NCI-H526 treated with DMSO at 0.1 percent for 48 hours (cell line): ENCODE measurements at places on chromosomes 7 and 10.

DNA sequence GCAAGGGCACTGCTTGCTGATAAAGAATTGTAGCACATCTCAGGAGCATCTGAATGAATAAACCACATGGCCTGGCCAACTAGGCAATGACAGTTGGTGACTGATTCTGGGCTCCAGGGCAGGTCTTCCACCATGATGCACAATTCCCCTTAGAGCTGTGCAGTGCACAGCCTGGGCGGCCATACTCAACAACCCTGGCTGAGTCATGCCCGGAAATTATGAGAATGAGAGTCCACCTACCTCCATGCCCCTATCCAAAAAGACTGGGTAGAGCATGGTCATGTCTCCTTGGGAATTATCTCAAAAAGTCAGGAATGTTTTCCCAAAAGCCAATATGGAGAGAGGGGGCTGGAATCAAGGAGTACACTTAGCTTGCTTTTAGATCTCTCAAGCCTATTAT, 425.6 kb downstream of the PLXNA4 start:
- DNase-seq: no peak

DNA sequence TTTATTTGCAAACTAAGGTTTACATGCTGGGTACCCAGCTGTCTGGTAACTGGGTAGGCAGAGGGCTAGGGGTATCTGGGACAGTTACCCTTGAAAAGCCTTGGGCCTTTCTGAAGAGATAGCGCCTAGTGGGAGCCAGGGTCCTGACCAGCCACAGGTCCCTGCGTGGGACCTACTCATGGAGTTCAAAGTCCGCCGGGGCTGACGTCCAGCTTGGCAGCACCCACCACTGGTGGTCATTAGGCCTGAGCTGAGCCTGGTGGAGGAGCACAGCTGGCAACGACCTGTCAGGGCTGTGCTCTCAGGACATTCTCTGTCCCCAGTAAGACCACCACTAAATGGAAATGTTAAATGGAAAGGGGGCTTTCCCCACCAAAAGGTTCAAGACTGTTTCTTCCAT, 20.0 kb downstream of the GUSB start:
- no peak for DNase-seq

GRCh38 chr10:125011926-125012705, 70.2 kb downstream of the ZRANB1 start:
- no peak for DNase-seq

DNA sequence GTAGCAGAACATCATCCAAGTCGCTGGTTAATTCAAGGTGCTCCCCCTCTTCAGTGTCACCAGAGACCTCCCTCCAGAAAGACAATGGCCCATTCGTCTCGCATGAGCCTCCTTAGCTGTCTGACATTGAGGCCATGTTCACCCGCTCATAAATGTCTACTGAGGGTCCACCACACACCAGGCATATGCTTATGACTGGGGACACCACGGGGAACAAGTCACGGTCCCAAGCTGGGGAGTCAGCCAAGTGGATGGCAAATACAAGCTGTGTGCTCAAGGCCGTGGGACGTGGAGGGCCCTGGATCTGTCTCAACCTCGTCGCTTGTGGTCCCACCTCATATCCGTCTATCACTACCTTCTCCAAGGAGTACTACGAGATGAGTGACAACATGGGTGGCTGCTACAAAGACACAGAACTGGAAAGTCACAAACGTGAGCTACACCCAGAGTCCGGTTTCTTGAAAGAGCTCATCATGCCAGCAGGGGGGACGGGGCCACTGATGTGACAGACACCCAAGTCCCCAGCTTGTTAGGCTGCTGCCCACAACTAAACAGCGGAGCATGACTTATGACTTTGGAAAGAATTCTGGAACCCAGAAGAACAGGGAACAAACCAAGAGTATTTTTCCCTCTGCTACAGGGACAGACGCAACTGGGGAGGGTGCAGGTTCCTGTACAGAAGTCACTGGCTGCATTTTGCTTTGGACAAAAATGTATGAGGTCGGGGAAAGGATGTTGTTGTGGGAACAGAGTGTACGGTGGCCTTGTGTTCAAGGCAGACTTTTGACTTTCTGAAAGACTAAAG, 189.6 kb downstream of the COBL start:
- DNase-seq: no peak

GRCh38 chr7:74052628-74053027, 24.7 kb downstream of the ELN start:
- no peak for DNase-seq
